ENCODE measurements at places on chromosomes 4 and X. TPM values are rescaled to one million over a fixed set of nuclear protein-coding genes. Genes with fewer than 3 reads are reported as not detected.
A peak's percentile ranks its signal among the peaks of the same experiment; 100 is the strongest.

- DNase-seq = peak; percentile 81
Observed at GRCh38 chr4:140343303-140343702, 30.1 kb upstream of the SCOC start.

DNA sequence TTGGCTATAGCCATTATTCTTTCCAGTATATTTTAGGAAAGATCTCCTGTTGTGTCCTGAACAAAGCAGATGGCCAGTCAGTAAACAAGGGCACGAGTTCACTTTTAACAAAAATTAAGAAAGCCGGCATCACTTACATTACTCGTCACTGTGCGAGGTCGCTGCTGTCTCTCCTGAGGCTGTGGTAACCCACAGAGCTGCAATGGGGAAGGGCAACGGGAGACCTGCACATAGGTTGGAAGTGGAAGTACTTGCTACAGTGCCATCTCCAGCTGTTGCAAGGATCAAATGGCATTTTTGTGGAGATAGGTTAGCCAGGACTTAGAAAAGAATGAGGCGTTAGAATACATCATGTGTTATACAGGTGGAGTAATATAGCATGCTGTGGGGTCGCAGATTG is 132.2 kb downstream of the KLHL8 start:
- no peak for DNase-seq

GRCh38 chr4:157996061-157997028 is 176.5 kb downstream of the GASK1B start:
- peak; percentile 39 for DNase-seq

DNA sequence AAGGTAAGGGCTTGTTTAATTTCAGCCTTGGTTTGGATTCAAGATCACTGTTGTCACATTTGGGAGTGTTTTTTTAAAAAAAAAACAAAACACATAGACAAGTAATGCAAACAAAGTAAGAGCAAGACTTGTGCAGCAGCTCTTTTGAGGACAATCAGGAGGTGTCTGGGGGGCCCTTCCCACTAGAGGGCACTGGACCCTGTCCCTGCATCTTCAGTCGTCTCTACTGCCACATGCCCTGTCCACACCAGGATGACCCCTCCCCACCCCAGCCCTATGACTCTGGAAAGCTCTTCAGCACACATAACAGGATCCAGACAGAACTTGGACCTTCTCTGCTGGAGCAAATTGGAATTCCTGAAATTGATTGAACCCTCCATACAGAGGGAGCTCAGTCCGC is 71.0 kb downstream of the USP46 start:
- DNase-seq = peak; percentile 11

DNA sequence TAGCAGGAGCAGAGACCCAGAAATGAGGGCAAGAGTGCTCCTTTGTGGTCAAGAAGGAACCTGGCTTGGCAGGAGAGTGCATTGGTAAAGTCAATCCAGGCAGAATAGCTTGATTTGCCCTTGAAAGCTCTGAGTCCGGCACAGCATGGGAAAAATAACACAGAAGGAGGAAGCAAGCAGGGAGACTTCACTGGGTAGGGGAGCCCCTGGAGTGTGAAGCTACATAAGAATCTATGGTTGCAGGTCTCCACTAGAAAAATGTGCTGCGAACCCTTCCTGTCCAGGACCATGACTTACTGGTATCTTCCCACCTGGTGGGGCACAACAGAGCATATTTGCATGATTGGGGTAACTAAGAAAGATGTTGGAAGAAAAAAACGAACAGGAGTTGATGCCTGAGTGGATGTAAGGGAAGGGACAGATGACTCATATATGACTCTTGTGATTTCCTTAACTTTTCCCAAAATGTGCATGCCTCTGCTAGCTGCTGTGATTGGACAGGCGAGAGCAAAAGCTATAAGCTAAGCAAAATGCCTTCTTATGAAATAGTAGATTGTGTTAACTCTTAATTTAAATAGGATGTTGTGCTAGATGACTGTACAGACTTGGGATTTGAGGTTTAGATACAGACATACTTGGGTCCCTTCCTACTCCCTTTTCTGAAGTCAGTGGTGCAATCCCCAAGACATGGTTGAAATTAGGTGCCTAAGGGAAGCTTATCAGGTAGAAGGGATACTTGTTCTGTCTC is 3.3 kb downstream of the IL13RA1 start:
- DNase-seq = no peak

GRCh38 chrX:153818571-153819383 is 11.6 kb downstream of the PDZD4 start:
- no peak for DNase-seq

DNA sequence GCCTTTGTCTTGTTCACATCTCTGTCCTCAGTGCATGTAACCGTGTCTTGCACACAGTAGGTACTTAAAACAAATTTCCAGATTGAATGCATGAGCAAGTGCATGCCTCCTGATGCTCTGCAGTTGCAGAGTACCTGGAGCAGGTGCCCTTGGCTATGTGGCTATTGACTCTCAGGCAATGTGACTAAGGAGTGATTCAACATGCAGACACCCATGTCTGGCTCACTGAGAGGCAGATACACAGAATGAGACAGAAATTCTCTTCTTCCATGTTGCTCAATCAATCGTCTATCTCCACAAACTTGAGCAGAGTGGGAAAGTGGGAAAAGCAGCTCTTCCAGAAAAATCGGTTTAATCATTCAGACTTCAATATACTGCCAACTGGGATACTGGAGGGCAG is 111.0 kb downstream of the CHRDL1 start:
- no peak for DNase-seq

DNA sequence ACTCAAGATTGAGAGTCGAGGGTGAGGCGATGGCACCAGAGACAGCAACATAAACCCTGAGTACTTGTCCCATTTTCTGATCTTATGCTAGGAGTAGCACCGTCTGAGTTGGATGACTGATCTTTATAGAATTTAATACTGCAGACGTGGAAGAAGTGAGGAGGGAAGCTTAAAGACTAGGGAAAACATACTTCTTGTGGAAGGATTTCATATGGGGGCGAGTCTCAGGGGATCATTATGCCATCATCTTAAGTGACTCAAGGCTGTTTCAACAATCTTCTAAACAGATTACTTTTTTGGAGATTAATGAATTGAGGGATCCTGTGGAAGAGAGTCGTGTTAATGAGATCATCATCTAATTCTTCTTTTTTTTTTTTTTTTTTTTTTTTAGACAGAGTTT is 17.2 kb upstream of the FAT1 start:
- no peak for DNase-seq

The GPR173 gene
- 26.3 TPM for polyA plus RNA-seq

The RASSF6 gene
- polyA plus RNA-seq = 8.8 TPM

The EGF gene
- 3.6 TPM for polyA plus RNA-seq

The PABPC1L2B gene
- not detected for polyA plus RNA-seq

The GPM6B gene
- 21.5 TPM for polyA plus RNA-seq

The TMPRSS11E gene
- polyA plus RNA-seq = not detected

The PRMT9 gene
- 31.2 TPM for polyA plus RNA-seq
